ENCODE measurements at places on chromosomes 5 and 9. TPM values are rescaled to one million over a fixed set of nuclear protein-coding genes. Genes with fewer than 3 reads are reported as not detected.

DNA sequence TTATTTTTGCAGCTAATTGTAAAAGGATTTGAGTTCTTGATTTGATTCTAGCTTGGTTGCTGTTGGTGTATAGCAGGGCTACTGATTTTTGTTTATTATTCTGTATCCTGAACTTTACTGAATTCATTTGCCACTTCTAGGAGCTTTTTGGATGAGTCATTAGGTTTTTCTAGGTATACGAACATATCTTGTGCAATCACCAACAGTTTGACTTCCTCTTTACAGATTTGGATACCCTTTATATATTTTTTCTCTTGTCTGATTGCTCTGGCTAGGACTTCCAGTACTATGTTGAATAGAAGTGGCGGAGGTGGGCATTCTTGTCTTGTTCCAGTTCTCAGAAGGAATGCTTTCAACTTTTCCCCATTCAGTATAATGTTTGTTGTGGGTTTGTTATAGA lies 210.8 kb downstream of the FGF10 start:
- no peak for DNase-seq

- no peak for DNase-seq
Measured at GRCh38 chr5:91849069-91849468, 466.0 kb upstream of the ARRDC3 start.

CNTNAP3 gene
- 25.0 TPM for total RNA-seq

ANKRD18A gene
- 2.1 TPM for total RNA-seq

- DNase-seq: no peak
Measured at GRCh38 chr5:143554187-143554717, 150.8 kb upstream of the NR3C1 start.

- DNase-seq: no peak
Measured at GRCh38 chr9:21080793-21081192, 3.1 kb upstream of the IFNB1 start.

GRCh38 chr9:131734781-131735180 lies 5.1 kb downstream of the RAPGEF1 start:
- no peak for DNase-seq

C1QTNF3 gene
- total RNA-seq: not detected

DNA sequence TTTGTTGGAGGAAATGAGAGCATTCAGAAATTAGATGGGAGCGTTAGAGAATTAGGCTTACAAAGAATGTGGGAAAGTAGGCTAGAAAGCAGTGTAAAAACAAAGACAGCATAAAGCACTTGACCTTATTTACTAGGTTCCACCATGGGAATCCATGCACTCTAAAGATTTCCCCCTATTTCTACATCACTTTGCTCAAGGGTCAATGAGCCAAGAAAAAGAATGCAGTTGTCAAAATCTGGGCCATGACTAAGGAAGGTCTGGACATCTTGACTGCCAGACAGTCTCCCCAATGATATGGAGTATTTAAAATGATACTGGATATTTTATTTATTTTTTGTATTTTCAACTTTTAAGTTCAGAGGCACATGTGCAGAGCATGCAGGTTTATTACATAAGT lies 3.4 kb downstream of the TLR4 start:
- no peak for DNase-seq

GRCh38 chr5:173314166-173314952 lies 13.9 kb downstream of the STC2 start:
- DNase-seq: no peak

DNA sequence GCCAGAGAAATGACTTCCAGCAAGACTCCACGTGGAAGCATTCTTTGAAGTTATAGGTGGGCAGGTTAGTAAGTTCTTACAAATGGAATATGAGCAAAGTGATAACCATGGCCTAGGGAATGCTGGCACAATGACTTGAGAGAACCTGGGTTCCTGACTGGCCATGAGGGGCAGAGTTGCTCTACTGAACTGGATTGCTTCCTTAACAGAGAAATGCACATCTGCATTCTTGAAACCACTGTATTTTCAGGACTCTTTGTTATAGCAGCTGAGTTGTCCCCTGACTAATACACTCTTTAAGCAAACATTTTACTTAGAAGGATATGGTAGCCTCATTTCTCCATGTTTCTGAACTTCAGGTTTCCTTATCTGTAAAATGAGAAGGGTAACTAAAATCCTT lies 108.3 kb upstream of the GNA14 start:
- DNase-seq: no peak

CCDC183 gene
- total RNA-seq: not detected

- DNase-seq: no peak
Measured at GRCh38 chr9:105251733-105252404, 7.4 kb downstream of the SLC44A1 start.

- DNase-seq: no peak
Measured at GRCh38 chr5:77770293-77771005, 5.7 kb downstream of the TBCA start.

SPACA9 gene
- 2.2 TPM for total RNA-seq

IFNK gene
- total RNA-seq: not detected
